CD4-positive, alpha-beta T cell treated with Interferon gamma for 1 hour (primary cell): ENCODE measurements at places on chromosomes 16 and 17.

GRCh38 chr16:2147981-2148671 is at the start of gene RAB26:
Gene RAB26, plus strand, starts transcription at chr16:2148625. Its CDS starts 159 bp downstream, at chr16:2148784.
- peak; percentile 48 for DNase-seq

DNA sequence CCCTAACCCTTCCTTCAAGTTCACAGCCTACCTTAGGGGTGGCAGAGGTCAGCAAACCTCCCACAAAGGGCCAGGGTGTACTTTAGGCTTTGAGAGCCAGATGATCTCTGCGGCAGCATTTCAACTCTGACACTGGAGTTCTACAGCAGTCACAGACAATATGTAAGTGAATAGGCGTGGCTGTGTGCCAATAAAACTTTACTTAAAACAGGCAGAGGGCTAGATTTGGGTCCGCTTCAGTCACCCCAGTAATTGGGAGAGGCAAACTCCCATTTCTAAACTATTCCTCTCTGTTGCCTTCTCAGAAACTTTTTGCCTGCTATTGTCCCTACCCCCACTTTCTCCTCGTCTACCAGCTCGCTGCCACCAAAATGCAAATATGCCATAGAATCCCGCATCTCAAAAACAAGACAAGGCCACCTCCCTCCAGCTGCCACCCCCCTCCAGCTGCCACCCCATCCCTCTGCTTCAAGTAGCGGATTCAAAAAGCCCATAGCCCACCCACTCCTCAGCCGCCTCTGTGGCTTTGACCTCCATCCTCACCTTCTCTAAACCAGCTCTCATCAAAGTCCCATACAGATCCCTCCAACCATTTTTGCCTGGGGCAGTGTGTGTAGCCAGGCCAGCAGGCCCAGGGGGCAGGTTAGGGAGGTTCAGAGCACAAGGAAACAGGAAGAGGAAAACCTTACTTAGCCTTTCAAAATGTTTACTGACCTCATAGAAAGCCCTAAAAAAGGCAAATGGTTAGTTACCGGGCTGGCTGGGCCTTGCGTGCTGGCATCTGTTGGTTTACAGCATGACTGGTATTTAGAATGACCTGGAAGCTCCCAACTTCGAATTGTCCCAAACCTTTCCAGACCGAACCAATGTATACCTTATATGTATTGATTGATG is 19.9 kb upstream of the DNAH17 start:
- DNase-seq = no peak

- DNase-seq = no peak
Measured at GRCh38 chr16:49278944-49279725, 2.5 kb downstream of the CBLN1 start.

DNA sequence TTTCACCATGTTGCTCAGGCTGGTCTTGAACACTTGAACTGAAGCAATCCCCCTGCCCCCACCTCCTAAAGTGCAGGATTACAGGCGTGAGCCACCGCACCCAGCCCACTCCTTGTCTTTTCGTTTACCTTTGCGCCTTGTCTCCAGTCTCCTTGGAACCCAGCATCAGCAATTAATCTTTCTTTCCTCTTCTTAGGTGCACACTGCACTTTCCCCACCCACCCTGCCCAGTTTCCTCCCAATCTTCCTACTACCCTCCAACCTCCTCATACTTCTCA is 1.5 kb upstream of the CLDN7 start:
- no peak for DNase-seq

DNA sequence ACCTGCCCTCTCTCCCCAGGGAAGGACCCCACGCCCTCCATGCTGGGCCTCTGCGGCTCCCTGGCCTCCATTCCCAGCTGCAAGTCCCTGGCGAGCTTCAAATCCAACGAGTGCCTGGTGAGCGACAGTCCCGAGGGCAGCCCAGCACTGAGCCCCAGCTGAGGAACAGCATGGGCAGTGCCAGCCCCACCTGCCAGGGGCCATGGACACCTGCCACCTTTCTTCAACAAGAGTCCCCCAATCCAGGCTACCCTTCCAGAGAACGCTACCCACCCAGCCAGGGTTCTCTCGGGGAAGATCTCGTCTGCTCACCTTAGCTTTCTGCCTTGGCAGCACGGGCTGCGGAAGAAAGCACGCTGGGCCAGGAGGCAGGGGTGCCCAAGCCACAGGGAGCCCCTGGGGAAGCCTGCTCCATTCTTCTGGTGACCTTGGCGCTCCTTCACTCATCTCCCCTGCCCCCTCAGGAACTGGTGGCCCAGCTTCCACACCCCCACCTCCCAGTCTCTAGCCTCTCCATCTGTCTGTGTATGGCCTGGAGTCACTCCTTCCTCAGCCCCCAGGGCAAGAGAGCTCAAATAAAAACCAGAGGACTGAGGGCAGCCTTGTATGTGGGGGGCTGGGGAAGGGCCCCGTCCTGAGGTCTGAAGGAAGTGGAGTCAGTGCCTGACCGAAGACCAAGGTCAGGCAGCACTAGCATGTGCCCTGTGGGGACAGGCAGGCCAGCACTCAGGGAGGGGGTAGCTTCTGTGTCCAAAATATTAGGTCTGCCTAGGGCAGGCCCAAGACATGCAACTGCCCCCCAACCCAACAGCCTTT is 6.3 kb downstream of the SLC25A39 start:
- DNase-seq = no peak

- DNase-seq = no peak
Measured at GRCh38 chr16:87410968-87411367, 18.8 kb downstream of the MAP1LC3B start.

- DNase-seq = no peak
Measured at GRCh38 chr16:51151435-51151960, 428 bp upstream of the SALL1 start.

- no peak for DNase-seq
Measured at GRCh38 chr16:2700786-2701185, 18.5 kb downstream of the KCTD5 start.

GRCh38 chr17:75927286-75927922 is 13.4 kb downstream of the FBF1 start:
- DNase-seq = peak; percentile 16

DNA sequence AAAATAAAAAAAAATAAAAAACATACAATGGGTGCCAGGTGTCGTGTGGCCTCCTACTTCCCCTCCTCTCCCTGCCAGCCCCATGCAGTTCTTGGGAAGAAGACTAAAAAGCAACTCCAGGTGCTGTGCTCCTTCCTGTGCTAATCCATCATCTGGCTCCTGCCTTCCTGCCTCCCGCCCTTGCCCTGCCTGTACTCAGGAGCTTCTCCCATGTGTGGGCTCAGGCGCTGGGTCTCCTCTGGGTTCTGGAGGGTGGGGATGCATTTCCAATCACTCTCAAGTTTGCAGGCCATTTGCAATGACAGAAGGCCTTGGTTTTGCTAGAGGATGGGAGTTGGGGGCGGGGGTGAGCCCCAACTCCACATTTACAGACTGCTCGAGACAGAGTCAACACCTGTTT is 122.9 kb downstream of the SDK2 start:
- DNase-seq = no peak

DNA sequence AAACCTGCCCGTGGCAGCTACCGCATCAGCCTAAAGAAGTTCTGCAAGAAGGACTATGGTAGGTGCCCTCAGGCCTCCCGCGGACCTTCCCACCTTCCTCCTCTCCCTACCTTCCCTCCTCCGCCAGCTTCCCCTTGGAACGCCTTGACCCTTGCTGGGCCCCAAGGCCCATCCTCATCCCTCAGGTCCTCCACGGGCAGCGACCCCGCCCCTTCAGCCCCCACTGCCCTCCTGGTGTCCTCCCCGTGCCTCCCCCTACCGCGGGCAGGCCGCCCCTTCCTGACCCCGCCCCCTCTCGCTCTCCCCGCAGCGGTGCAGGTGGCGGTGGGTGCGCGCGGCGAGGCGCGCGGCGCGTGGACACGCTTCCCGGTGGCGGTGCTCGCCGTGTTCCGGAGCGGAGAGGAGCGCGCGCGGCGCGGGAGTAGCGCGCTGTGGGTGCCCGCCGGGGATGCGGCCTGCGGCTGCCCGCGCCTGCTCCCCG is 1.4 kb upstream of the TBC1D24 start:
- no peak for DNase-seq

DNA sequence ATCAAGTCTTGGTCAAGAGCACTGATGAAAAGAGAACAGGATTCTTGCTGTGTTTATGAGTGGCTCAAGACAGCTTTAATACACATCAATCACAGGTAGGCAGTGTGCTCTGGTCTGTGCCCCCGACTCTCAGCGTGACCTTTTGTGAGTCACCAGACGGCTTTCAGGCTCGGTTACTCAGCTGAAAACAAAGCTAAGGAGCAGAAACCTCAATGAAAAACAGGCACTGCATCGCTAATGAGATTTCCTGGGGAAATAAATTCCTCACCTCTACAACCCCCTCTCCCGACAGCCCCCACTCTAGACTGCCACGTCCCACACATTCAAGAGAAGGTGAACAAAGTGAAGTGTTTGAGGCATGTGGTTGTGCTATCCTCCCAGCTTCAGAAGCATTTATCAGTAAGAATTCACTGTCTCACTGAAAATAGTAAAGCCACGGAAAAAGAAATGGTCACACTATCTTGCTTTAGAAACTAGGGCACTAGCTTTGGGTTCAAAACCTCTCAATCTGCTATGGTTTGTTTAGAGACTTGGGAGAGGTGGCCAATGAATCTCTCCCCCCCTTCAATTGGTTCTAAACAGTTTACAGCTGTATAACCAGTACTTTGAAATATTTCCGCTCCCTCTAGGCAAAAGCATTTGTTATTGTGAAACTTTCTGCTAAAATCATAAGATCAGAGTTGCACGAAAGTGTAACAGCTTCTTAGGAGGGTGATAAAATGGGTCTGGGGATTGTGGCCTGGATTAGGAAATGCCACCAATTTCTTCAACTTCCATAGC is 199.5 kb upstream of the PMFBP1 start:
- DNase-seq = no peak

- DNase-seq = no peak
Measured at GRCh38 chr16:75446416-75446815, 13.1 kb upstream of the CFDP1 start.

DNA sequence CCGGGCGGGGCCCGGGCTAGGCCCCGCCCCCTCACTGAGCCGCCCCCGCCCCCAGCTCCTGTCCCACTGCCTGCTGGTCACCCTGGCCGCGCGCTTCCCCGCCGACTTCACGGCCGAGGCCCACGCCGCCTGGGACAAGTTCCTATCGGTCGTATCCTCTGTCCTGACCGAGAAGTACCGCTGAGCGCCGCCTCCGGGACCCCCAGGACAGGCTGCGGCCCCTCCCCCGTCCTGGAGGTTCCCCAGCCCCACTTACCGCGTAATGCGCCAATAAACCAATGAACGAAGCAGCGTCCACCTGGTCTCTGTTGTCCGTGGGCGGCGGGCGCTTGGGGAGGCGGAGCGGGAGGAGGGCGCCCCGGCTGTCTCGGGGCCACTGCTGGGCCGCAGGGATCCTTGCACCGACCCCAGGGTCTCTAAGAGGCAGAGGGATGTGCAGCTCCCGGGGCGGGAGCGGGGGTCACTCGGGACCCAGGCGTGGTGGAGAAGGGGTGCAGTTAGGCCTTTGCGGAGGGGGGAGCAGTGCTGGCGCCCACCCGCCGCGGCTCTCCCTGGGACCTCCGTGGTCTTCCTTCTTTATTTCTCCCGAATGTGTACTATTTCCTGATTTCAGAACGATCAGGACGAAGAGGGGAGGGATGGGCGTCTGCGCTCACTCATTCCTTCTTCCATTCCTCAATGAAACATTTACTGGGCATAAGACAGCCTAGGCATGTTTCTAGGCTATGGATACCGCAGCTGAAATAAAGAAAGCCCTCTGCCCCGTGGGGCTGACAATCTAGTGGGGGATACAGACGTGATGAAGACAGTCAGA is 2.0 kb downstream of the HBZ start:
- DNase-seq = no peak

DNA sequence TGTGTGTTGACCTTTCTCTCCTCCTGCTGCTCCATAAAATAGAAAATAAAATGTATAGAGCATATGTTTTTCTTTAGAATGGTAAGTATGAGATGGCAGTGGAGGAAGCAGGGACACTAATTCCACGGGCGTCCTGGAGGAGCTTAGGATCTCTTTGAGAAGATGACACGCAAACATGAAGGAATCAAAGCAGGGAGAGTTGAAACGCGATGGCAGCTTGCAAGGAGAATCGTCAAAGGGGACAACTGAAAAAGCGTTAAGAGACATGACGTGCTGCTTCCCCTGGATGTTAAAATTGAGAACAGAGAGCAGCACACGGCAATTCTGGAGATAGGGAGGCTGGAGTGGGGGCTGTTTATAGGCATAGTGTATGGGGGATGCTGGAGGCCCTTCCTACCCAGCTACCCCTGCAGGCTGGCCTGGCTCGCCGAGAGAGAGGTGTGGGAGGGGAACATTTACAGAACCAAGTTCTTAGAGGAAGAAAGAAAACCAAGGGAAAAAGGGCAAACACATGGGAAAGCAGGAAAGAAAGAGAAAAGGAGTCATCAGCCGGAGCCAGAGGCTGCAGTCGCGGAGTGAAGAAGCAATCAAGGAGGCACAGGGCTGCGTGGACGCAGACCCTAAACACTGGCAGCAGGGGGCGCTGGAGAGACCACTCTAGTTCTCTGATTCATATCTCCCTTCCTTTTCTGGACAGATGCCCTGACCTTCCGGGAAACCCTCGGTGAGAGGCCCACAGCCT is 55.8 kb downstream of the MYH13 start:
- peak; percentile 62 for DNase-seq

- no peak for DNase-seq
Measured at GRCh38 chr16:87297918-87298631, 19.1 kb downstream of the C16orf95 start.

- no peak for DNase-seq
Measured at GRCh38 chr17:35554668-35555067, 6.0 kb downstream of the SLFN14 start.

DNA sequence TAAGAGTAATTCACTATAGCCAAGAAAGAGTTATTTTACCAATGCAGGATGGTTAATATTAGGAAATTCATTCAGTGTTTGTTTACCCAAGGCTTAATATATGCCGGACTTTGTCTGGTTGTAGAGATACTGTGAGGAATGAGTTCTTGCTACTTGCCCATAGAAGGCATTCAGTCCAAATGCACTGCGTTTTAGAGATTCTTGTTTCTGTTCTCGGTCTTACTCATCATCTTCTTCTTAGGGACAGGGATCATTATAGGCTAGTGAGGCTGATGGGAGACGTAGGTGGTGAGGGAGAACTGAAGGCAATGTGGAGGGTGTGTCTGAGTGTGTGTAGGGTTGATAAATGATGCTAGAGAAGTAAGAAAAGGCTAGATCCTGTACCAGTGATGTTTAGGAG is 90.7 kb downstream of the OR1D5 start:
- no peak for DNase-seq

- DNase-seq = no peak
Measured at GRCh38 chr16:63981639-63982038, 1140.2 kb downstream of the CDH11 start.

- DNase-seq = no peak
Measured at GRCh38 chr17:292016-292415, 60.6 kb downstream of the RPH3AL start.

DNA sequence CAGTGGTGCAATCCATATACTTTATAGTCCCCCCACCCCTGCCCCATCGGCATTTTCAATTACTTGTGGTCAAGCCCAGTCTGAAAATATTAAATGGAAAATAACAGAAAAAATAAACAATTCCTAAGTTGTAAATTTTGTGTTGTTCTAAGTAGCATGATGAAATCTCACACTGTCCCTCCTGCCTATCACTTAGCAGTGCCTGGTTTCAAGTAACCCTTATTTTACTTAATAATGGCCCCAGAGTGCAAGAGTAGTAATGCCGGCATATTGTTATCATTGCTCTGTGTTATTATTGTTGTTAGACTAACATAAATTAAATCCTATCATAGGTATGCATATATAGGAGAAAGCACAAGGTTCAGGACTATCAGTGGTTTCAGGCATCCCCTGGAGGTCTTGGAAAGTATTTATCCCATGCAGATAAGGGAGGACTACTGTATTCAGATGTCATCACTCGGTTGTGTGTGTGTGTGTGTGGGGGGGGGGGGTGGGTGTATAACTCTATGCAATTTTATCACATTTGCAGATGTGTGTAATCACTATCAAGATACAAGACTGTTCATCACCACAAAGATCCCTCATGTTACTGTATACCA is 9.3 kb downstream of the UBE2G1 start:
- no peak for DNase-seq
